ENCODE measurements at places on chromosomes 5 and 9. TPM values are rescaled to one million over a fixed set of nuclear protein-coding genes. Genes with fewer than 3 reads are reported as not detected.

- no peak for DNase-seq
Measured at GRCh38 chr5:6466975-6467567, 18.4 kb downstream of the UBE2QL1 start.

DNA sequence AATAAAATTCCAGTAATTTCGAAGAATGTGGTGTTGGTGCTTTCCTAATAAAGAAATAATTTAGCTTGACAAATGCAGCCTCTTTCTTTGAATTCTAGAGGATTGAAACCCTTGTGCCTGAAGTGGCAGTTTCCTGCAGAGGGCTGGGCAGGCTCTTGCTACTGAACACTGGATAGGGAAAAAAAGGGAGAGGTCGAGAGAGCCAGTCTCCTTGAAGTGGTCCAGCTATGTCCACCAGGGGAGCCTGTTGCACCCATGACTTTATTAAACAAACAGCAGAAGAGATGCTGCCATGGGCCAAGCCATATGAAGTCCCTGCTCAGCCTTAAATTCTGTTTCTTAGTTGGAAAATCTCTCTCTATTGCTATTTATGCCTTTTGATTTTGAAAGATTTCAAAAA lies 178.4 kb downstream of the SMARCA2 start:
- no peak for DNase-seq

The HAPLN1 gene
- polyA plus RNA-seq = 5.0 TPM

The TMC1 gene
- polyA plus RNA-seq = 0.16 TPM

The DMGDH gene
- polyA plus RNA-seq = 1.3 TPM

DNA sequence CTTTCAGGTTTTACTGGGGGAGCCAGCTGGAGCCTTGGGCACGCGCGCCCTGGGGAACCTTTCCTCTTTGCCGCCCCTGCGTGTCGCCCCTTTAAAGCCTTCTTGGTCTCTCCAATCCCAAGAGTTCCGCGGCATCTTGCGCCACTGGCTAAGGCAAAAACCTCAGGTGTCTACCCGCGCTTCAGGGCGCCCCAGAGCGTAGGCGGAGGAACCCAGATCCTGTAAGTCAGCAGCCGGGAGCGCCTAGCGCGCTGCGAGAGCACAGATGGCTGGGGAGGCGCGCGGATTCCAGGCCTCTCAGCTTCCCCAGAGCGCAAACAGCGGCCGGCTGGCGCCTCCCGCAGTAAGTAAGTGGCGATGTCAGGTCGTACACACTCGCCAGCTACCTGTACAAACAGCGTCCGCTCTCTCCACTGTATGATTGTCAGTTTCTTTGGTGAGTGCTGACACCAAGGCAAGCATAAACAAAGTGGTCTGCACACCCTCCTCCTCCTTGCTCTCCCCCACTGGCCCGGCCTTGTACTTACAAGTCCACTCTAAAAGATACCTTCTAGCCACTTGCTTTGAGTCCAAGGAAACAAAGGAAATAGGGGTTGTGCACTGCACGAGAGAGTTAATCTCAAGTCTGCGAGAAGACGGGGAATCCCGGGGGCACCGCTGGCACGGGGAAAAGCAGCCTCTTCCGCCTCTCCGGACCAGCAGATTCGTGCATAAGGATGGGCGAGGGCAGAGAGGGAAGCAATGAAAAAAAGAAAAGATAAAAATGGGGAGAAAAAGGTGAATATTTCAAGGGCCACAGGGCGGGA lies 2.9 kb downstream of the HTR1A start:
- no peak for DNase-seq

The LRRC19 gene
- 83.7 TPM for polyA plus RNA-seq

- no peak for DNase-seq
Measured at GRCh38 chr9:109488791-109489492, 9.2 kb downstream of the PTPN3 start.

DNA sequence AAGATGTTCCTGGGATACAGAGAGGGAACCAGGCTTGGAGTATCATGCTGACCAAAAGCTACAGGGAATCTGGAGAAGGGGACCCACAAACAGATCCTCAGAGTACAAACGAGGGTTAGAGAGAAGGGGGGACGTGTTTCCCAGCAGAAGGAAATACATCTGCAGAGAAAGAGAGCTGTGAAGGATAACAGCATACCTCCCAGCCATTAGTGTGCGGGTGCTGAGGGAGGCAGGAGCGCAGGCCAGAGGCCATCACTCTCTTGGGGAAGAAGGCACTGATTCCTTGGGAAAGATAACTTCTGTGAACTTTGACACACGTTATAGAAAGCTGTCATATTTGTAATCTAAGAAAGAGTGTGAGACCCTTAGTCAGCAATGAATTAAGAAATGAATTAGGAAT lies 96.9 kb downstream of the KCNN2 start:
- DNase-seq = no peak

GRCh38 chr9:110575945-110576344 lies 3.6 kb downstream of the SVEP1 start:
- DNase-seq = no peak

GRCh38 chr5:99355881-99356280 lies 427.1 kb upstream of the CHD1 start:
- no peak for DNase-seq

The LHX6 gene
- 1.1 TPM for polyA plus RNA-seq

The GABRA6 gene
- not detected for polyA plus RNA-seq

DNA sequence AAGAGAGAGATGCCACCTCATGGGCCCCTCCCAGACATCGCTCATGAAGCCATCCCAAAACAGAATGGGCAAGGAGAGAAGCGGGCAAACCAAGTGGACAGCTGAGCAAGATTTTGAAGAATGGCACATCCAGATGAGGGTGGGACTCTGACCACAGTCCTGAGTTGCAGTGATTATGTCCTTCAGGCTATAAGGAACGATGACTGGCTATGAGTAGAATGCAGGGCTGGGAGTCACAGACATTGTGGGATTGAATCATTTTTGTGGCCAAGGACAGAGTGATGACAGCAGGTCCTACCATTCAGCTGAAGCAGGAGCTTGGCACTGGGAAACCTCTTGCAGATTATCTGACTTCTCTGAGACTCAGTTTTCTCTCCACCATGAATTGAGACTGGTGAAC lies 245.7 kb upstream of the SLC30A5 start:
- DNase-seq = no peak

The PCDHA9 gene
- 0.24 TPM for polyA plus RNA-seq

DNA sequence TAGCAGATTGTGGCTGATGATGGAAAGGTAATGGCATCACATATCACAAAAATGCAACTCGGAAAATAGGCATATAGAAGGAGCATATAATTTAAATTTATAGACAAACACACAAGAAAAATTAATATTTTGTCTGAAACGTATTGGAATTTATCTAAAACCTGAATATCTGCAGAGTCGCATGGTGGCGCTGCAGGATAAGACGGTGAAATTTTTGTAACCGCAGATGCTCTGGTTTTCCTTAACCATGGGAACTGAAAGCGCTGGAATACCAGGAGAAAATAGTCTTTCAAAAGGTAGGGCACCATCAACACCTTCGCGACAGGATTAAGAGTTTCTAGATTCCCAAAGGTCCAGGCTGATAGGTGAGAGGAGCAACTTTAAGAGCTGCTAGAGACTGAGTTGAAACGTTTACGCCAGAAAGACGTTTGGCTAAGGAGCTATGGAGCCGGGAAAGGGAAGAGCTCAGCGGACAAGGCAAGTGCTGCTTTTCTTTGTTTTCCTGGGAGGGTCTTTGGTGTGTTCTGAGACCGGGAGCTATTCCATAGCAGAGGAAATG lies 11.0 kb upstream of the PCDHB15 start:
- no peak for DNase-seq

- no peak for DNase-seq
Measured at GRCh38 chr5:124878583-124879342, 132.3 kb upstream of the ZNF608 start.

The NR4A3 gene
- 1.4 TPM for polyA plus RNA-seq

The WDR36 gene
- polyA plus RNA-seq = 21.3 TPM

GRCh38 chr5:73496984-73497457 lies 1.2 kb upstream of the BTF3 start:
- DNase-seq = peak; percentile 78

The SLC25A2 gene
- 0.04 TPM for polyA plus RNA-seq

The HTR4 gene
- polyA plus RNA-seq = 4.7 TPM

DNA sequence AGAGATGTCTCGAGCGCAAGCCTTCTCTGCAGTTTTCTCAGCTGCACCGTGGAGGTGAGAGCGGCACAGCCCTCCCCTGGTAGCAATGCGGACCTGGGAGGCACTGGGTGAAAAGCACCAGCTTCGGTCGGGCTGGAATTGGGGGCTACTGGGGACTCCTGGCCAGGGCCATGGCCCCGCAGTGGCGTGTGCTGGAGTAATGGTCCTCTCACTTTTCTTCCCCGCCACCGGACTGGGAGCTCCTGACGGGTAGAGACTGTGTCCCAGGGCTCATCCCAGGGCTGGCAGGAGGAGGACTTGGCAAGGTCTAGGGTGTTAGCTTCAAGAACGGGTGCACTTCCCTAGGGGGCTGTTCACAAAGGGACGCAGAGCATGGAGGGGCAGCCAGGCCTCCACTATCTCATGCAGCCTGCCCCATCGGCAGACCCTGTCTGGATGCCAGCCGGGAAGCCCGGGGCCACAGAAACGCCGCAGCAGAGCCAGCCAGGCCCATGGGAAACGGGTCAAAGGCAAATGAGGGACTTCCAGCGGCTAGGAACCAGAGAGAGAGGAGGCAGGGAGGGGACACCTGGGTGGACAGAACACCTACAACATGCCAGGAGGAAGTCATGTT lies 92.6 kb upstream of the MVB12B start:
- DNase-seq = no peak

GRCh38 chr9:114076237-114077161 lies 1.6 kb downstream of the AMBP start:
- DNase-seq = no peak

- peak; percentile 5 for DNase-seq
Measured at GRCh38 chr5:87944553-87945285, 323.9 kb downstream of the TMEM161B start.

The LHX2 gene
- polyA plus RNA-seq = 0.12 TPM

- no peak for DNase-seq
Measured at GRCh38 chr9:78620764-78621163, 323.8 kb downstream of the PSAT1 start.

The PCDHGB1 gene
- polyA plus RNA-seq = 0.52 TPM

- DNase-seq = no peak
Measured at GRCh38 chr5:10989577-10990263, 228.7 kb upstream of the DAP start.

GRCh38 chr5:172450861-172451695 lies 3.2 kb downstream of the SH3PXD2B start:
- peak; percentile 22 for DNase-seq

DNA sequence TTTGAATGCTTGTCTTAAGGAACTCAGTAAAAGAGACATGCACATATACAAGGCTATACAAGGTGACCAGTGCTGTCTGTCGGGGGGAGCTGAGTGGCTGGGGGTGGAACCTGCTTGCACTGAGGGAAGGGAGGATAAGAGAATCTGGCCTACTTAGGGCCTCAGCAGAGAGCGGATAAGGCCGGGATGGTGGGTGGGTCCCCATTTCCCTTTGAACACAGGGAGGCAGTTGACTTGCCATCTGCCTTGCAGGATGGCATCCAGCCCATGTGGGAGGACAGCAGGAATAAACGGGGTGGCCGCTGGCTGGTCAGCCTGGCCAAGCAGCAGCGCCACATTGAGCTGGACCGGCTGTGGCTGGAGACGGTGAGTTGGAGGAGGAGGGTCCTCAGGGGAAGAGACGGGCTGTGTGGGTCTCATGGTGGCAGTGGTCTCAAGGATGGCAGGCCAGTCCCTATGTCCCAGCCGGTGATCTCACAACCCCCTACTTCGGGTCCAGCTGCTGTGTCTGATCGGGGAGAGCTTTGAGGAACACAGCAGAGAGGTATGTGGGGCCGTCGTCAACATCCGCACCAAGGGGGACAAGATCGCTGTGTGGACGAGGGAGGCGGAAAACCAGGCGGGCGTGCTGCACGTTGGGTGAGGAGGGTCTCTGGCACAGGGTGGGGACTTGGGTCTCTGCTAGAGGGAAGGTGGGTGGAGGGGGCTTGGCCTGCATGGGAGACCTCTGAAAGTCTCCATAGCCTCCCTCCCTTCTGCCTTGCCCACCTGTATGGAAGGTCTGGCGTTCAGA lies 2.2 kb upstream of the TSPAN17 start:
- no peak for DNase-seq

The PCDHB14 gene
- 2.7 TPM for polyA plus RNA-seq

The IFNA13 gene
- polyA plus RNA-seq = 0.12 TPM

The IFNA21 gene
- 0.13 TPM for polyA plus RNA-seq

DNA sequence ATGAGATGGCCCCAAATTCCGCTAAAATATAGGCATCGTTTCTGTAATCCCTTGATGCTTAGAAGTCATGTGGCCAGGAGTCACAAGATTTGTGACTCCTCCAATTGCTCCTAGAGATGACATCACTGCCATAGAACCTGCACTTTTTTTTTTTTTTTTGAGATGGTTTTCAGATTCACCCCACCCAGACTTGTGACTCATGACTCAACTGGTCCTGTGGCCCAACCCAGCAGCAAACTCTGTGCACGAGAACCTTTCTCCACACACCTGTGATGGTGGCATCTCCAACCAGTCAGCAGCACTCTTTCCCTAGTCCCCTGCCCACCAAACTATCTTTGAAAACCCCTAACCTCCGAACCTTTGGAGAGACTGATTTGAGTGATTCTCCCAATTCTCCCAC lies 414.0 kb downstream of the MED10 start:
- no peak for DNase-seq

- no peak for DNase-seq
Measured at GRCh38 chr5:159096243-159096923, 3.3 kb downstream of the EBF1 start.

The YTHDC2 gene
- 30.9 TPM for polyA plus RNA-seq

All from large intestine (tissue), 12 donors.